Naive thymus-derived CD8-positive, alpha-beta T cell (primary cell): ENCODE measurements at places on chromosomes 6 and 20. TPM values are rescaled to one million over a fixed set of nuclear protein-coding genes. Genes with fewer than 3 reads are reported as not detected.
A peak's percentile ranks its signal among the peaks of the same experiment; 100 is the strongest.

SRMS gene
- not detected for total RNA-seq

PRICKLE4 gene
- total RNA-seq: not detected

PNLDC1 gene
- 0.36 TPM for total RNA-seq

- H3K4me3 ChIP-seq: peak overlapping the region; percentile 71
- no peaks in the 10 kb centered on the region for H3K36me3 ChIP-seq
- no peak for DNase-seq
- no peaks in the 10 kb centered on the region for H3K27me3 ChIP-seq
- no peak overlapping the region for H3K27ac ChIP-seq
Observed at GRCh38 chr20:33685328-33686099, 671 bp downstream of the E2F1 start.

LRRC1 gene
- total RNA-seq: 2.5 TPM
